Tibial nerve (tissue), 4 donors: ENCODE measurements at places on chromosomes 5 and 9.
A peak's percentile ranks its signal among the peaks of the same experiment; 100 is the strongest.

GRCh38 chr9:86674487-86674886 lies 272.8 kb downstream of the GAS1 start:
- no peak for DNase-seq

- no peak for DNase-seq
Measured at GRCh38 chr5:172835290-172835993, 1.4 kb downstream of the ERGIC1 start.

GRCh38 chr9:643966-644365 lies 197.5 kb upstream of the DMRT1 start:
- no peak for DNase-seq

DNA sequence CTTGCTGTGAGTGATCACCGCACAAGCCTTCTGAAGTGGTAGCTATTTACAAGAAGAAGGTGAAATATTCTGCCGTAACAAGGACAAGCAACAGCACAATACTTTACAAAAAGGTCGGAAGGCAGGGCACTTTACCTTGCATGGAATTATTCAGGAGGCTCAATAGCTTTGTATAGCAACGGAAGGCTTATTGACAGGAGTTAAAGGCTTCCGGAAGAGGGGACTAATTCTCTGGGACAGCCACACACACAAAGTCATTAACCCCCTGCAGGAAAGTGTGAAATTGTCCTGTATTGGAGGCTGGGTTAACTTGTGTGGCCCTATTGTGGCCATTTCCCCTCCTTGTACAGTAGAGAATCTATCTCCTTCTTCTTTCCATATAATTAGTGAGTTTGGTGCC lies 199.3 kb upstream of the SEMA6A start:
- no peak for DNase-seq

- DNase-seq = no peak
Measured at GRCh38 chr9:69237702-69238295, 63.7 kb downstream of the TJP2 start.

DNA sequence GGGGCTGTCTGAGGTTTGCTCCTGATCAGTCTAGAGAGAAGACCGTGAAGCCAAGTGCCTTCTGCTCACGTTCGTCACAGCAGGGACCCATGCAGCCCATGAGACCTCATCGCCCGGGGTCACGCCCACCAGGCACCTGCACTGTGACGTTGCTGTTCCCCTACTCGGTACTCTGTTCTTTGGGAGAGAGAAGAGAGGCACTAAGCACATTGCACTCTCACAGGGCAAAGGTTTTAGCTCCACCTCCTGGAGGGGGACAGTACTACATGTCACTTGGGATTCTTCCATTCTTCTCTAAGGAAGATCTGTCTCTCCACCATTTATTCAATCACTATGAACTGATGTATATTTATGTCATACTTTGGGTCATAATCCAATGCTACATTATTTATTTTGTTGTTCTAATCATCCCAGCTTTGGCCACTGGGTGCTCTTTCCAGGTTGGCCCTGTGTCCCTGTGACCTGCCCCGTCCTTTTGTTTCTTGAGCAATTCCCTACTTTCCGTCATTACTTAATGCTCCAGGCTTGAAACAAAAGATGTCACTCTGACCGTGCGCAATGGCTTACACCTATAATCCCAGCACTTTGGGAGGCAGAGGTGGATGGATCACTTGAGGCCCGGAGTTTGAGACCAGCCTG lies 31.4 kb upstream of the BRD3 start:
- DNase-seq = peak; percentile 31

DNA sequence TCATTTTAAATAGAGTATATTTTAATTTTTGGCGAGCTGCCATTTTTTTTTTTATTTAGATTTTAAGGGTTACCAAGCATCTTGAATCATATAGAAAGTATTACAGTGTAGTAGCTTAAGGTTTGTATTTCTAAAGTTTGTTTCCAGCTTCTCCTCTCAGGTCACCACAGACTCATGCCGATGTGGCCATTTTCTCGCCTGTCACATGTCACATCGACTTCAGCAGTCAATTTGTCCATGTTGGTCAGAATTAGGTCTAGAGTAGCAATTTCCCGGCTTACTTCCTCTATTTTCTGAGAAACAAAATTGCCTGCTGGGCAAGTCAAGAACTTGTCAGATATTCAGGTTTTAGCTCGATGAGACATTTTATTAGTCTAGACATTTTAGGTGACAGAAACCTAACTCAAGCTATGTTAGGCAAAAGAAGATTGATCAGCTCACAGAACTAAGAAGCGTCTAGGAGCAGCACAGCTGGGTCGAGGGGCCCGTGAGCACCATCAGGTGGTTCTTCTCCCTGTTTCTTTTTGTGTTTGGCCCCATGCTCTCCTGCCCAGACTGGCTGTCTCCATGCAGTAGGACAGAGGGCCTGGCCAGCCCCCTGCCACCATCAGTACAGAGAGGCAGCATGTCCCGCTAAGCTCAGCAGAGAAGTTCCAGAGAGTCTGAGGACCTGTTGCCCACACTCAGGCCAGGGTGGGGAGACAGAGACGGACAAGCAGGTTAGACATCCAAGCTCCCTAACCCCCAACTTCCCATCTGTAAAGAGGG lies 48.4 kb upstream of the AFAP1L1 start:
- no peak for DNase-seq

GRCh38 chr5:41519801-41520200 lies 9.4 kb upstream of the PLCXD3 start:
- no peak for DNase-seq

- DNase-seq = peak; percentile 33
Measured at GRCh38 chr5:170597109-170597751, 93.4 kb downstream of the KCNIP1 start.

- peak; percentile 33 for DNase-seq
Measured at GRCh38 chr5:9456435-9457042, 89.3 kb downstream of the SEMA5A start.

GRCh38 chr5:132849347-132849746 lies 16.9 kb downstream of the GDF9 start:
- no peak for DNase-seq

- DNase-seq = no peak
Measured at GRCh38 chr5:122398016-122398415, 86.0 kb downstream of the SNCAIP start.

GRCh38 chr9:124439086-124439485 lies 11.2 kb upstream of the ADGRD2 start:
- no peak for DNase-seq

DNA sequence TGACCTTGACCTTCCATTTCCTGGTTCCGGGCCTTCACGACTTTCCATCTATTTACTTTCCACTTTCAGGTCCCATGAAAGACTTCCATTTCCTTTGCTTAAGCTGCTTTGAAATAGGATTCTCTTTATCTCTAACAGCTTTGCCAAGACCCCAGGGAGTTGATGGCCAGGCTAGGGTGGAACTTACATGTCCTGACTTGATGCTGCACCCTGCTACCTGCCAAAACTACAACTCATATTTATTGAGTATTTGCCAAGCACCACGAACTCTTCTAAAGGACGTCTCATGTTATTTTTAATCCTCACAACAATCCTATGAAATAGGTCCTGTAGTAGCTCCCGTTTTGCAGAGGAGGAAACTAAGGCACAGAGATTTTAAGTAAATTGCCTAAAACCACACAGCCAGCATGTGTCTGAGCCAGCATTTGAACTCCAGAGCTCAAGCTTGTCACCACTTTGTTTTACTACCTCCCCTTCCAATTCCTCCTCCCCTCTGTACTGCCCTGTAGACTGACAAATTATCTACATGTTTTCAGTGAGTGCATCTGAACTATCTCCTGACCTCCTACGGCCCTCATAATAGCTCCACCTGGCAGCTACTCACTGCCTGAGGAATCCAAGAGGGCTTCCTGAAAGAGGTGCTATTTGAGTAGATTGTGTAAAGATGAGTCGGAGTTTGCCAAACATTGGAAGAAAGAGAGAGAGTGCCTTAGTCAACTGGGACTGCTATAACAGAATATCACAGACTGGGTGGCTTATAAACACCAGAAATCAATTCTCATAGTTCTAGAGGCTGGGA lies 38.4 kb upstream of the SMIM23 start:
- DNase-seq = no peak

- DNase-seq = no peak
Measured at GRCh38 chr5:17021602-17021932, 85.5 kb upstream of the MYO10 start.

DNA sequence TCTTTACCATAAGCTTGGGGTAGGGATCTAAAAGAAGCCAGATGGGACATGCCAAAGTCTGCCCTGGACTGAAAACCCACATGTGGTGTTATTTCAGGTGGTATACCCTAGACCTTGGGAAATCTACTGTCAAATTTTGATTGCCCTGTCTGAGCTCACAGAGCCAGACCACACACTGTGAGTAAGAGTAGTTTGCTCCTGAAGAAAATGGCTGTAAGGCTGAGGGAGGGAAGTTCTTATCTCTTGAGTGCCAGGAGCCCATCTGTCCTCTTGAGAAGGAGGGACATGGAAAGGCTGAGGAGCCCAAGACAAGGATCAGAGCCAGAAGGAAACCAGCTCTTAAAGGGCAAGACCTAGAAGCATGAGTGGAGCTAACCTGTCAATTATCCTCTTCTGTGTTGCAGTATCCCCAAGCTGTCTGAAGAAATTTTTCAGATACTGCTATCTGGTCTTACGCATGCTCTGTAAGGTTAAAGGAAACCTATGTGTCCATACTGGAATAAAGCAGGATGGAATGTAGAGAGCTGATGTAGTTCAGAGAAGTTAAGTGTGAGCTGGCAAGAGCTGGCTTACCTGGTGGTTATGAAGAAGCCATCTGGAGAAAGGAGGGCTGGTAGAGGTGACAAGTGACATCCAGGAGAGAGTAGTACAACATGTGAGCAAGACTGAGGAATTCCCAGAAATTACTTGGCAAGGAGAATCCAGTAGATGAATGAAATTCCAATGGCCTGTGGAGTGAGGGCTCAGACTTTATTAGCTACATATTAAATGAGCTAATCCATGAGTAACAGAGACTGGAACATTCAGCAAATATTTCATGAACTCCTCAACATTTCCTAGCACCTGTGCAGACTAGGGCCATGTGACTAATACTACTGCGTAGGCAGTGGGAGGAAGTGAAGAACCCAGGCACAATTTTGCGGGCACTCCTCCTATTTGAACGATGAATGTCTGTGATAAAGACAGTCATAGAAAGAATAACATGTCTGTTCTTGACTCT lies 389.1 kb upstream of the KIF2A start:
- no peak for DNase-seq

DNA sequence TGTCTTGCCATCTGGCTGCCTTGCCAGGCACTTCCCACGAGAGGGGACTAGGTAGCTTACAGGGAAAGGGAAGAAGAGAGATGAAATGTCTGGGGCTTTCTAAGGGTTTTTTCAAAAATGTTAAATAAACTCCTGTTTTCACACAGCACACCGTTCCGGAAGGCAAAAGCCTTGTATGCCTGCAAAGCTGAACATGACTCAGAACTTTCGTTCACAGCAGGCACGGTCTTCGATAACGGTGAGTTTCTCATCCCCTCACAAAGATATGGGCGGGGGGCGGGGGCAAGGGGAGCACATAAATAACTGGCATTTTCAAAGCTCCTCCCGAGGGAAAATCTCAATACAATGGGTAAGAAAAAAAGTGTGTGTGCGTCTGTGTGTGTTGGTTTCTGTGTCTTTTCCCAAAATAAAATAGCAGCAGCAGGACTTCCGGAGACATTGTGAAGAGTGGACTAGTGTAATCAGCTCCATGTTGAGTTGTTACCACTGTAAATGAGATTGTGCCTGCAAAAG lies 189.6 kb downstream of the NR3C1 start:
- no peak for DNase-seq

- DNase-seq = no peak
Measured at GRCh38 chr5:138793575-138793974, 40.4 kb downstream of the CTNNA1 start.

GRCh38 chr5:142360607-142361120 lies 35.8 kb upstream of the SPRY4 start:
- no peak for DNase-seq

GRCh38 chr5:163695830-163696578 lies 190.6 kb downstream of the MAT2B start:
- no peak for DNase-seq

GRCh38 chr5:402615-403359 lies 40.2 kb upstream of the EXOC3 start:
- no peak for DNase-seq

GRCh38 chr9:93261281-93261680 lies 77.3 kb downstream of the WNK2 start:
- no peak for DNase-seq

DNA sequence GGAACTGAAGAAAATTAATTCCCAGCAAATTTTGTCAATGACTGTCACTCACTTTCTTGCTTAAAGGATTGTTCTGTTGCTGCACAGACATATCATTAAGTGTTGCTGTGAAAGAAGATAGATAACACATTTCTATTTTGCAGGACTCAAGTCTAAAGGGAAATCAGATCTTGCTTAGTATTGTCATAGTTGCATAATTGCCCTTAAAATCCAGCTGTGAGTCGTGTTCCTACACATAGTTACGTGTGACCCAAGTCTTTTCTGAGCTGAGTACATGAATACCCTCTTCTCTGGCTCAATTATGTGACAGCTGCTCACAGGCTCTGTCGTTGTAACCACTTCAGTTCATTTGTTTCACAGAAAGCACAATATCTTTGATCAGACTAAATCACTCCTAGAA lies 390.8 kb downstream of the DTWD2 start:
- no peak for DNase-seq
